MM.1S (cell line): ENCODE measurements at places on chromosomes 11 and 22.
A peak's percentile ranks its signal among the peaks of the same experiment; 100 is the strongest.

DNA sequence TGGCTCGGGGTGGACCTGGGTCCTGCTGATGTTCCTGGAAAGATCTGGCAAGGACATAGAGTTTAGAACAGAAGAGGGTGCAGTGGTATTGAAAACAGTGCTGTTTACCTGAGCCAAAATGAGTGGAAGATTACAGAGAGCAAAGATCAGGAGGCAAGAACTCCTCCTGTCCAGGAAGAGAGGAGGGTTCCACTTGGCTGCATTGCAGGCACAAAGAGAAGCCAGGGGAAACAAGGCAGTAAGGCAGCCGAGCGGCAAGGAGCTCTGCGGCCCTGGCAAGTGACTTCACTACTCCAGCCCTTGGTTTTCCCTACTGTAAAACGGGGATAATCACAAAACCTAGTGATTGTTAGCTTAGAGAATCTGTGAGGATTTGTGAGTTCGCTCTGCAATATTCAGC is 3.7 kb upstream of the PACSIN2 start:
- no peak for DNase-seq

- peak; percentile 1 for DNase-seq
Measured at GRCh38 chr22:39296981-39297489, 22.4 kb downstream of the RPL3 start.

DNA sequence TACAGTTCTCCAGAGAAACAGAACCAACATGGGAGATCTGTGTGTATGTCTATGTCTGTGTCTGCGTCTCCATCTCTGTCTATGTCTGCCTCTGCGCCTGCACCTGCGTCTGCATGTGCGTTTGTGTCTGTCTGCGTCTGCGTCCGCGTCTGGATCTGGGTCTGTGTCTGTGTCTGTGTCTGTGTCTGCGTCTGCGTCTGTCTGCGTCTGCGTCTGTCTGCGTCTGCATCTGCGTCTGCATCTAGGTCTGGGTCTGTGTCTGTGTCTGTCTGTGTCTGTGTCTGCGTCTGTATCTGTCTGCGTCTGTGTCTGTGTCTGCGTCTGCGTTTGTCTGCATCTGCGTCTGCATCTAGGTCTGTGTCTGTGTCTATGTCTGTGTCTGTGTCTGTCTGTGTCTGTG is 88.4 kb upstream of the SLC22A12 start:
- no peak for DNase-seq

- no peak for DNase-seq
Measured at GRCh38 chr22:32745251-32745995, 56.1 kb upstream of the TIMP3 start.

GRCh38 chr11:58451585-58451984 is 9.5 kb upstream of the OR5B12 start:
- DNase-seq = no peak

GRCh38 chr11:83156996-83157593 is at the start of gene PCF11:
Gene PCF11, plus strand, starts transcription at chr11:83157131. Its CDS starts 309 bp downstream, at chr11:83157440.
- no peak for DNase-seq

- no peak for DNase-seq
Measured at GRCh38 chr11:78851878-78852586, 277.4 kb upstream of the NARS2 start.

DNA sequence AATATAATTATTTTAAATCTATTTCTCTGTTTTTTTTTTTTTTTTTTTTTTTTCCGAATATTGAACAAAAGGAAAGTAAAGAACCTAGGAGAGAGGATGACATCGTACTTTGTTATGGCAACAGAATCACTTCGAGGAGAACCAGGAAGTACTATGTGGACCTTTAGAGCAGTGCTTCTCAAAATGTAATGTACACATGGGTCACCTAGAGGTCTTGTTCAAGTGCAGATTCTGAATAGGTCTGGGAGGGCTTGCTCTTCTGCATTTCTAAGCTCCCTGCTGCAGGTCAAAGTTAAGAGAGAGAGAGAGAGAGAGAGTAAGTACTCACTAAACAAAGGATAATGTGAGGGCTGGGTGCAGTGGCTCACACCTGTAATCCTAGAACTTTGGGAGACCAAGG is 419.5 kb upstream of the TENM4 start:
- no peak for DNase-seq

- DNase-seq = peak; percentile 72
Measured at GRCh38 chr22:30287648-30288418, 1.5 kb downstream of the CASTOR1 start.

GRCh38 chr11:113404859-113405430 is 17.4 kb downstream of the ANKK1 start:
- no peak for DNase-seq

GRCh38 chr11:113934761-113935160 is 30.2 kb downstream of the HTR3B start:
- no peak for DNase-seq

GRCh38 chr22:50528682-50529415 is 963 bp downstream of the TYMP start:
- DNase-seq = no peak

DNA sequence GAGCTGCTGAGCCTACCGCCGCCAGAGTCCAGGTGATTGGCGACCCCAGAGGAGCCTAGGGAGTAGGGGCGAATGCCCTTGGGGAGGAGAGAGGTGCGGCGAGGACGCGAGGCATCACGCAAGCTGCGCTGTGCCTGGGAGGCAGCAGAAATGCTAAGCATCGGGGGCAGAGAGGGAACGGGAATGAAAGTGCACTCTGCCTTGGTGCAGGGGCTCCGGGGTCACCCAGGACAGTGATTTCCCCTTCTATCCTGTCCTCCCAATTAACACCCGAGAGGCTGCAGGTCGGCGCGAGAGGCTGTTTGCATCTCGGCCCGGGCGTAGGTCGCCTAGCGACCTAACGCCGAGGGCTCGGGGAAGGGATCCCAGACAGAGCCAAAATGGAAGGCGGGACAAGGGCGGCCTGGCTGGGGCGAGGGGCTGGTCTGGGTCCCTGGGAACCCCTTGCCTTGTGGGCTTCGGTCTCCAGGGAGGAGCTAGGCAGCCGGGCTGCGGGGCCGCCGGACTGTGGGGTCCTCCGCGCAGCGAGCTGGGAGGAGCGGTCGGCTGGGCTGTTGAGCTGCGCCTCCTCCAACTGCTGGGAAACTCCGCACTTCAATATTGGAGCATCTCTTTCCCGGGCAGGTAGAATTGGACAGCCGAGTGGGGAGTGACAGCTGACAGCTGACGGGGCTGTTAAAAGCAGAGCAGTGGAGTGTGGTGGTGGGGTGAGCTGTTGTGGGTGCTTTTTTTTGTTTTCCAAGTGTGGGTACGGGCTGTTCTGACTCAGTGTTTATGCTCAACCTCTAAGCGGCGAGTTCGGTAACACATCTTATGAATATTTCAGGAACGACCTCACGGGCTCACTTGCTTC is 657 bp downstream of the ELMOD1 start:
- DNase-seq = peak; percentile 11

- no peak for DNase-seq
Measured at GRCh38 chr22:50461536-50461935, 13.3 kb downstream of the SBF1 start.

DNA sequence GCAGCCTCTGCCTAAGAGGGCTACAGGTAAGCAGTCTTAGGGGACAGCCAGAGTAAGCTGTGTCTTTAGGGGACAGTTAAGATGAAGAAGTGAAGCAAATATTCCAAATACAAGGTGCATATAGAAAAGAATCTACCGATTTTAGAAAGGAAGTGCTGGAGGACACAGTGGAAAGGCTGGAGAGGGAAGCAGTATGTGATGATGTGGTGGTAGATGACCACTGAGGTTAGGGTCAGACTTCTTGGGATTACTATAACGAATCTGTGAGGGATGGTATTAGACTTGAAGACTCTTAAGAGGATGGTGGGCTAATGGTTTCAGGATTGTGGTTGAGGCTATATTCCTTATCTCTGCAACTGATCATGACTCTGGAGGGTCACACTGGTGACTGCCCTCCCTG is 40.0 kb upstream of the PHOX2A start:
- no peak for DNase-seq

GRCh38 chr11:67230406-67230805 is 35.9 kb upstream of the GRK2 start:
- no peak for DNase-seq

DNA sequence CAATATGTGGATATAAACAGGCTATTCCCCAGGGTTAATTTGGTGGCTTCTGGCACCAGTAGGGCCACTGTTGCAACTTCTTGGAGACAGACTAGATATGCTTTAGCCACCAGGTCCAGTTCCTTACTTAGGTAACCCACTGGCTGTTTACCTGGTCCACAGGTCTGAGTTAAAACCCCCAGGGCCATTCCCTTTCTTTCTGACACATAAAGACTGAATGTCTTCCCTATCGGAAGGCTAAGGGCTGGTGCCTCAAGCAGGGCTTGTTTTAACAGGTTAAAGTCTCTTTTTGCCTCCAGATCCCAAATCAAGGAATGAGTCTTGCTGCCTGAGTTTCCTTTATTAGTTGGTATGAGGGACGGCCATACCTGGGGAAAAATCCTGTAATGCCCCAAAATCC is 1052.7 kb upstream of the CNTN5 start:
- DNase-seq = no peak

GRCh38 chr22:19807161-19807913 is 46.8 kb downstream of the TBX1 start:
- no peak for DNase-seq

- no peak for DNase-seq
Measured at GRCh38 chr11:34180040-34180813, 74.8 kb downstream of the NAT10 start.

- DNase-seq = no peak
Measured at GRCh38 chr22:22343581-22344296, 99.2 kb downstream of the VPREB1 start.

- DNase-seq = peak; percentile 57
Measured at GRCh38 chr11:6627762-6628241, 8.6 kb upstream of the TPP1 start.

DNA sequence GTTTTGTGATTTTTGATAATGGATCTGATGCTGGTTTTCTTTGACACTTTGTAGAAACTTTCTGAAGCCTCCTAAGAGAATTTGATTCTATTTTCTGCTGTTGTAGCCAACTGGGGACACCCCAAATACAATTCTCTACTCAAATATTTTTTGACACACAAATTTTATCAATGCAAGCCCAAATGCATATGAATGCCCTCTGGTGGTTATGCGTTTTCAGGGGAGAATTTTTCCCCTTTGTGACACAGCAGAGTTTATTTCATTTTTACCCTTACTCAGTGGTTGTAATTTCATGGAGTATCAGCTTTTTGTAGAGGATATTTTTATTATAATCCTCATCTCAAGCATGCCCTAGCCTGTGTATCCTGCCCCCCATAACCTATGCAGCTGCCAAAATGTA is 44.7 kb upstream of the MTMR2 start:
- no peak for DNase-seq

DNA sequence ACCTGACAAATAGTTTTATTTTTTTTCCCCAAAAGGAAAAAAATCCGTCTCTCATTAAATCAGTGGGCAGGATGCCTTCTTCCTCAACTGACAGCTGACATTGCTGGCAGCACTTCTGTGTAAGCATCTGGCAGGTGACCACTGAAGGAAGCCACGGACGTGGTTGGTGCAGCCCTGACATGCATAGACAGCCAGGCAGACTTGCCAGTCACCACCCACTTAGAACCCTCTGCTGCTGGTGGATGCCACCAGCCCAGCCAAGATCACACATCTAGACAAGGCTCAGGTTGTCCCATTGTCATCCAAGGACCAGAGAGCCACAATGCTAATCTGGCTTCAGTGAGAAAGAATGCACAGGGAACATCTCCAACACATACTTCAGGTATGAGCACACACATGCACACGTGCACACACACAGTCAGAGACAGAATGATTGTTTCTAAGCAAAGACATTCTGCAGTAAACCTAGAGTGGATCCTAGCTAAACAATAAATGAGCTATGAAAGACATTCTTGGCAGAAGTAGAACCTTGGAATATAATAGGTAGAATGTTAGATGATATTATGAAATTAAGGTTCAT is 49.8 kb upstream of the BMAL1 start:
- DNase-seq = no peak

- DNase-seq = no peak
Measured at GRCh38 chr11:17163736-17164135, 44.0 kb downstream of the PIK3C2A start.

DNA sequence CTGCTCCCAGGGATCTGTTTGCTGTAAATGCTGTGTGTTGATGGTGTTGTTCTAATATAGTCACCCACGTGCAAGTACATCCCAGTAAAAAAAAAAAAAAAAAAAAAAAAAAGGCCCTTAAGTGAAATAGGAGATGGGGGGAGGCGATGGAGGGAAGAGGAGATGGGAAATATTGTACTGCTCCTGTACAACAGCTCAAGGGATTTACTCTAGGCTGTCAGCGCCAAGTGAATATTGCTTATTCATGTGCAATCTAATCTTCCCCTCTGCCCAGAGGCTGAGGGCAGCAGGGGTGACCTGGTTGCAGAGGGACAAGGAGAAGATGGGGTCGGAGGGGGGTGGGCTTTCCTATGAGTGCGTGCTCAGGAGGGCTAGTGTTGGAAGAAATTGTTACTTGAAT is 206.2 kb upstream of the CADM1 start:
- DNase-seq = no peak

GRCh38 chr11:74057249-74058151 is 48.6 kb upstream of the UCP3 start:
- no peak for DNase-seq

DNA sequence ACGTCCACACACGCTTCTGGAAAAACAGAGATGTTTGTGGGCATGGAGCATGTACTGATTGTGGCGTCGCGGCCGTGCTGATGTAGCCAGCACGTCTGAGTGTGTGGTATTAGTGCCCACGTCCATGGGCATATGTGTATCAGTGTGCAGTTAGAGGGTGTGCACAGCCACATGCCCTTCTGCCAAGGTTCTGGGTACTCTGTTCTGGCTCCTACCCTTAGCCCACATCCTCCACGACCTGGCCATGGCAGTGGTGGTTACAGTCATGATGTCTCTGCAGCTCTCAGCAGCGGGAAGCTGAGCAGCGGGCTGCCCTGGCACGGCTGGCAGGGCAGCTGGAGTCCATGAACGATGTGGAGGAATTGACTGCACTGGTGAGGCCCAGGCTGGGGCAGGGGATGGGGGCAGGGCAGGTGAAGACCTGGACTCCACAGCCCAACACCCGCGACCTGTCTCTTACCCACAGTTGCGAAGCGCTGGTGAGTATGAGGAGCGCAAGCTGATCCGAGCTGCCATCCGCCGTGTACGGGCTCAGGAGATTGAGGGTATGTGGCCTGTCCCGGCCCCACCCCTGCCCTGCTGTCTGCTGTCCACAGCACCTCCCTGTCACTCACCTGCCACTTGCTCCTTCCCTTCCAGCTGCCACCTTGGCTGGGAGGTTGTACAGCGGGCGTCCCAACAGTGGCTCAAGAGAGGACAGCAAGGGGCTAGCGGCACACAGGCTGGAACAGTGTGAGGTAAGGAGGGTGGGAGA is 7.3 kb downstream of the SMTN start:
- no peak for DNase-seq

- DNase-seq = no peak
Measured at GRCh38 chr11:65559535-65559934, 1.4 kb upstream of the LTBP3 start.

GRCh38 chr11:13962198-13962561 is 343 bp upstream of the SPON1 start:
- no peak for DNase-seq

DNA sequence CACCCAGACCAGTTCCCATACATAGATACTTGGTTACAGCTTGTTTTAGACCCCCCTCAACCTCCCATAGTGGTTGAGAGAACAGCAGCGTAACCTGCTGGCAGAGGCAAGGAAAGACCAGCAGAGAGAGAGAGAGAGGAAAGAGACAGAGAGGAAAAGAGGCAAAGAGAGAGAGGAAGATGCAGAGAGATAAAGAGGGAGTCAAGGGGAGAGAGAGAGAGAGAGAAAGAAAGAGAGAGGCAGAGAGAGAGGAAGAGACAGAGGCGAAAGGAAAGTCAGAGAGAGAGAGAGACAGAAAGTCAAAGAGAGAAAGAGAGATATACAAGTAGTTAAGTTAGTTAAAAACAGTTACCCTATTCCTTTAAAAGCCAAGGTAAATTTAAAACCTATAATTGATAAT is 52.5 kb downstream of the NEU3 start:
- DNase-seq = no peak
